ENCODE measurements at places on chromosomes 11 and 22.

- DNase-seq: no peak
These were observed 122.2 kb upstream of the TRPC6 start for GRCh38 chr11:101705972-101706371.

GRCh38 chr11:576811-577610 is 741 bp downstream of the PHRF1 start:
- DNase-seq: no peak

GRCh38 chr11:64653388-64653973 is 62.5 kb downstream of the SLC22A12 start:
- DNase-seq: no peak

DNA sequence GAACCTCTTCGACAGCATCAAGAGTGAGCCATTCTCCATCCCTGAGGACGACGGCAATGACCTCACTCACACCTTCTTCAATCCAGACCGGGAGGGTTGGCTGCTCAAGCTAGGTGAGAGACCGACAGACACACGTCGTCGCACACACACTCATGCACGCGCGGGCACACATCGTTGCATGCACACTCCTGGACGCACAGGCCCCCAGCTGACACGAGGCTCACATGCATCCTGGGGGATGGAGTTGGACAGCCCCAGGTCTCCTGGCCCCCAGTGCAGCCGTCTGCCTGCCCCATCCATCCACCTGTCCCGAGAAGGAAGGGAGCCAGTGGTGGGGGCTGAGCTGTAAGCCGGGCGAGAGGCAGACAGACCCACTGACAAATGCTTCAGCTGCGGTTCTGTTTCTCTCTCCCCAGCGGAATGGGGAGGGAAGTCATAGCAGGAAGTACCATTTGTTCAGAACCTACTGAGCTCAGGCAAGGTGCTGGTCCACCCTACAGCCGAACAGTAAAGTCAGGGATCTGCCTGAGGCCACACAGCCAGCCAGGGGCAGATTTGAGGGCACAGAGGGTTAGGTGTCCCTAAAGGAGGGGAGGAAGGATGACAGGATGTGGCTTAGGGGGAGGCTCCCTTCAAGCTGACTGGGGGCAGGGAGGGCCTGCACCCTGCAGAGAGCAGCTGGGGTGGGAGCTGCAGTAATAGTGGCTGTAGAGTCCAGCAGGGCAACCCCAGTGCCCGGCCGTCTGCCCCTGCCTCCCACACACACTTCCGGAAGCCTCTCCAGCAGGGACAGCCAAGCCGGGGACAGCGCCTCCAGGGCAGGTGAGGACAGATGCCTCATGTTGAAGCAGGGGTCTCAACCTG is 27.1 kb downstream of the CYTH4 start:
- no peak for DNase-seq

GRCh38 chr11:75350743-75351540 is 519 bp downstream of the ARRB1 start:
- peak; percentile 63 for DNase-seq

DNA sequence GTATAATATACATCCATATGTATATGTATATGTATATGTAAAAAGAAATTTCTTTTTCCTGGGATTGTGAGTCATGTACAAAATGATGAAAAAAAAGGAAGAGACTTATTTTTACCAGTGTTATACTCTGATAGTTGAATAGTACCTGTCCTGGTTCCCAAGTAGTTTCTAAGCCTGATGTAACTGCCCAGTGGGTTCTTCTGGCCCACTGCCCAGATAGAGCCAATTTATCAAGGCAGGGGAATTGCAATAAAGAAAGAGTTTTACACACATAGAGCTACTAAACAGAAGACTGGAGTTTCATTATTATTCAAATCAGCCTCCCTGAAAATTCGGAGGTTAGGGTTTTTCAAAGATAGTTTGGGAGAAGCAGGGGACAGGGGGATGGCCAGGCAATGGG is 29.1 kb upstream of the NARS2 start:
- DNase-seq: no peak

DNA sequence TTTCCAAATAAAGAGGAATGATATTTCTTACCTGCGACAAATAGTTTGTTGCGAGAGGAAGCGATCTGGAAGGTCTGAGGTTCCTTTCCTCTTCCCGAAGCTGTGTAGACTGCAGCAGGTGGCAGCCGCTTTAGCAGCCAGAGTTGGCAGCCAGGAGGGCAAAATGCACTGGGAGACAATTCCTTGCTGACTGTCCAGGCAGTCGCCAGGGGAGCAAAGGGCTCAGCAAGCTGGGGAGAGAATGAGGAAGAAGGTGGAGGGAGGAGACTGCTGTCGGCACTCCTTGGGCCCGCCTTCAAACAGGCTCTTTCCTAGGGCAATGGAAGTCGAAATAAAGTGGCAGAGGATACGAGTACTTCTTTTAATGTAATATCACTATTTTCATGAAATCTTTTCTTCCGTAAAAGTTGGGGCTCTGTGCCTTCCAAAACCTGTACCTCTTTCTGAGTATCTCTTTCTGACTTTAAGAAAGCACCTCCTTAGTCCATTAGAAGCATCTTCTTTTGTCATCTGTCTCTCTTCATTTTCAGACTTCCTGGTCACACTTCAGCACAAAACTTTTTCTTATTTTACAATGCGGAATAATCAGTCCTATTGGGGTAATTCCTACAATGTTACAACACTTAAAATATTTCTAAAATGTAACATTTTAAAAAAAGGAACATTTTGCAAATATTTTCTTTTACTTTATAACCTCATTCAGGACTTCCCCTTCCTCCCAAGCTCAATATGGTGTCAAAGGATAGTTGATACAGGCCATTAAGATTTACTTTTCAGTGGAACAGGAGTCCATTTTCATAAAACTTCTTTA is at the start of gene IL18:
Gene IL18 (minus strand): TSS at position 220 of the 811 bp plus-strand sequence. CDS start 9,041 bp downstream, outside the sequence.
- DNase-seq: no peak

- DNase-seq: no peak
These were observed 65.9 kb downstream of the PRR5L start for GRCh38 chr11:36361901-36362391.

DNA sequence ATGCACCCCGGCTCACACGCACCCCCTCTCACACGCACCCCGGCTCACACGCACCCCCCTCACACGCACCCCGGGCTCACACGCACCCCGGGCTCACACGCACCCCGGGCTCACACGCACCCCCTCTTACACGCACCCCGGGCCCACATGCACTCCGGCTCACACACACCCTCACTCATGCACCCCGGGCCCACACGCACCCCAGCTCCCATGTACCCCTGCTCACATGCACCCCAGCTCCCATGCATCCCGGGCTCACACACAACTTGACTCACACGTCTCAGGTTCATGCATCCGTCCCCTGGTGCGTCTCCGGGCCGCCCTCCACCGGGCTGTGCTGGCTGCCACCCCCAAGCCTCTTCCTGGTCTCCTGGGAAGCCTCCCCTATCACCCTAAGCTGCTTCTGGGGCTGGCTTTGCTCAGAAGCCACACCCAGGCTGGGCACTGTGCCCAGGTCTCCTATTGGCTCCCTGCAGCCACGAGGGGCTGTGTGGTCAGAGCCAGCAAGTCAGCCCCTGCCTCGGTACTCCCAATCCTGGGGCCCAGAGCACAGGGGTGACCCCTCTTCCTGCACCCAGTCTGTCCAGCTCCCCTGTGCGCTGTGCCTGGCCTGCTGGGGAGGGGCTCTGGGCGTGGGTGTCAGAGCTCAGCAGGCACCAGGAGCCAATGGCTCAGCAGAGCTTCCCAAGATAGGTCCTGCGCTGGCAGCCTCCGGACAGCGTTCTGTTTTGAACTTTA is 16.9 kb downstream of the TSPAN4 start:
- no peak for DNase-seq

- DNase-seq: no peak
These were observed 617 bp upstream of the ARHGAP20 start for GRCh38 chr11:110712659-110713448.

DNA sequence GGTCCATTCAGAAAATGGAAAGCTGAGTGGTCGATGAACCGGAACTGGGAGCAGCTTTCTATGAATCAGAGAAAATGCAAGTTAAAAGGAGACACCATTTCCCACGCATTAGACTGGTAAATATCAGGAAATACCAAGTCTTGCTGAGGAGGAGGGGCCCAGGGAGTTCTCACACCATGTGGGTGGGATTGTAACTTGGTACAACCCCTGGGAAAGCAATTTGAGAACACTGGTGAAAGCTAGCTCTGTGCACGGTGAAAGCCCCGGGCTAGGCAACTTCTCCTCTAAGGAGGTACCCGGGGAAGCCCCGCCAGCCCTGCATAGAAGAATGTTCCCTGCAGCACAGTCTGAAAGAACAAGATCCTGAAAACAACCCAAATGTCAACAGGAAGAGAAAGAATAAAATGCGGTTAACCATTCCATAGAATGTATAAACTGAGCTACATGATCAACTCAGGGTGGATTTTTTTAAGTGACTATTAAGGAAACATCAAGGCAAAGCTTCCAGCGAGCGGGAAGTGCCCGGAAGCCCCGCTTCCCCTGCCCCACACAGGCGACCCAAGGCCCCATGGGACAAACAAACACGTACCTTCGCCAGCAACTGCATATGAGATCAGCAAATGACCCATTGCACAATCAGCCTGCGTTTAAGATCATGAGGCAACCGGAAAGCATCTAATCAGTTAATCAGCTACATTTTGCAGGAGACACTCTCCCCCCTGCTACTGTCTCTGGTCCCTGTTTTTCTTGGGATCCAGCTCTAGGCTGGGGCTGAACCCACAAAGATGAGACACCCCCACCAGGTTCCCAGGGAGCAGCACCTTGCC is 11.3 kb downstream of the SHANK2 start:
- no peak for DNase-seq

GRCh38 chr22:29892315-29893156 is 9.6 kb downstream of the MTMR3 start:
- DNase-seq: no peak

Measured in HAP-1 (cell line).